NCI-H1436 treated with DMSO at 0.1 percent for 48 hours (cell line): ENCODE measurements at places on chromosomes 11 and 22.

DNA sequence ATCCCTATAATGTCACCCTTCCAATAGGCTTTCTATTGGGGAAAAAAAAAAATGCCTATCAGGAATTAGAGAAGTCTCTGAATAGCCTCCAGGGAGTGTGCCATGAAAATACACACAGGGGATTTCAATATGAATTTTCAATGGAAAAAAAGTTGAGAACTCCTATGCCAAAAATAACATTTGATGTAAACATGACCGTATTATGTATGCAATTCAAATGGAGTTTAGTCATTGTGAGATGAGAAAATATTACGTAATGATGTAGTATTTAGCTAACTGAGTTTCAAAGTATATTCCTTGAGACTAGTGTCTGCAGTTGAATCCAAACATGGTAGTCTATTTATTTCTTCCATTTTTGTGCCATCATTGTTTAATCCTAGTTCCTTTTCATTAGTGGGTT lies 182.3 kb downstream of the BLID start:
- DNase-seq, result no peak

GRCh38 chr11:2797121-2797711 lies 88.4 kb downstream of the CDKN1C start:
- DNase-seq, result no peak

GRCh38 chr11:84140386-84141169 lies 854.4 kb upstream of the CCDC90B start:
- no peak for DNase-seq

GRCh38 chr22:20141186-20142077 lies 9.4 kb downstream of the CCDC188 start:
- no peak for DNase-seq

DNA sequence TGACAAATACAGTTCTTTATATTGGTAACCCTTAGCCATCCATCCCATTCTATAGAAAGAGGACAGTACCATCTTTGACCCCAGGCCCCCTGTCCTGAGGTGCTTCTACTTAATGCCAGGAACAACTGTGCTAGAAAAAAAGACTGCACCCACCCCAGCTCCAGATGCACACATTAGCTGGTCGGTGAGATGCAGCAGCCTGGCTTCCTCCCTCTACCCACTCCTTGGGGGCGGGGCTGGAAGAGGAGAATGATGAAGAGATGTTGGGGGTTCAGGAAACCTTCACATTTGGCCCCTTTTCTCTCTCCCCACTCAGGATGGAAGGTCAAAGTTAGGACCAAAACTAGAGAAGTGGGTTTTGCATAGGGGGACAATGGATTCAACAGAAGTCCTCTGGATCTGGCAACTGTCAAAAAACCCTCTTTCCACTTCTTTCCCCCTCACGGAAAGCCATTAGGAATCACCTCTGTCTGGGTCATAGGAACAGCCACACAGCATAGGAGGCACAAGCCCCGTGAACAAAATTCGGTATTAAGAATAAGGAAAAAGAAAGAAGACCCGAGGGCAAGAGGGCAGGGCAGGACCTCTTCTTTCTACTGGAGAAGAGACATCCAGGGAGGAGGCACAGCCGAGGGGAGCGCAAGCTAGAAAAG lies 755 bp downstream of the NRIP3 start:
- DNase-seq, result no peak

- no peak for DNase-seq
Measured at GRCh38 chr11:37322333-37323194, 724.5 kb upstream of the RAG2 start.

DNA sequence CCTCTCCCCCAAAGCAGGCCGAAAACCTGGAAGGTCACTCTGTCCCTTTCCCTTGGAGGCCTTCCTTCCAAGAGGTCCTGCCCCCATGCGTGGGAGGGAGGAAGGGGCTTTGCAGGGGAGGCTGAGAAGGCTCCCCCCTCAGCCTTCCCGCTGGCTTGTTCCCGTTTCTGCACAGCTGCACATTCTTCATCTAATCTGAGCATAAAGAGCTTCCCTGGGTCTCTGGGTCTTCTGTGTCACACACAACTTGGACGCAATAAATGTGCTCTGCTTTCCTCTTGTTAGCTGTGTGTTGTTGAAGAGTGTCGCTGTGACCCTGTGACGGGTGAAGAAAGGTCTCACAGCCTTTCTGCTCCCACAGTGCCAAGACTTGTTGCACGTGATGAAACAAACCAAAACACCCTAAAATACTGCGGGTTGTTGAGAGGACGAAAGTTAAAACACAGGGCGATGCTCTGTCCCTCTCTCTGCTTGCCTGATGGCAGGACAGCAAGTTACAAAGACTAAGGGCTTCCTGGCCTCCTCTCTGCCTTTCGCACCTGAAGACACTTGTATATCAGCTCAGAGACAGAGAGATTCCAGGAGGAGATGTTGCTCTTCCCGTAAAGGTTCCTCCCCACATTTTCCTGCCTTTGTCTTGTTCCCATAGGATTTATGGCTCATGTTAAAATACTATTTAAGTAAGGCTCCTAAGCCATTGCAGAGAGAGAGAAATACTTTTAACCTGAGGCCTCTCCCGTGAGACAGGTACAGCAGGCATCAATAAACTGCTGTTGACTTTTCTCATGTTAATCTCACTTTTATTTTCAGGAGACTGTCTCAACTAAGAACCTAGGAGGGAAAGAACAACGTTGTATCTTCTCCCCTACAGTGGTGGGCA lies 15.4 kb upstream of the IFITM3 start:
- no peak for DNase-seq

GRCh38 chr11:100687630-100688395 lies 725 bp downstream of the ARHGAP42 start:
- DNase-seq, result no peak

DNA sequence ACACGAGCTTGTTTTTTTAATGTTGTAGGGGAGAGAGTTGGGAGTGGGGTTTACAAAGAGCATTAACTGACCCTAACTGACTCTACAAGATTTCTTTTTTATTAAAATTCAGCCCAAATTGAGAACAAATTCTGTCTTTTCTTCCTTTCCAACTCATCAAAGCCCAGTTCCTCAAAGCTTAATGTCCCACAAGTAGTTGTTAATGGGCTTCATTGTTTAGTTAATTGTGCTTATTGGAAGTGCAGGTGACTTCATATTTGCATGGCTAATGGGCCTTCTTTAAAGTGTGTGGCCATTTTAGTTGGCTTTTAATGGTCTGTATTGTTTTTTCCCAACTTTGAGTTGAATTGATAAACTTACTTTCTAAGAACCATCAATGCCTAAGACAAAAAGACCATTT lies 39.8 kb downstream of the MPPED2 start:
- DNase-seq, result no peak

- no peak for DNase-seq
Measured at GRCh38 chr11:2223153-2223794, 47.1 kb downstream of the ASCL2 start.

DNA sequence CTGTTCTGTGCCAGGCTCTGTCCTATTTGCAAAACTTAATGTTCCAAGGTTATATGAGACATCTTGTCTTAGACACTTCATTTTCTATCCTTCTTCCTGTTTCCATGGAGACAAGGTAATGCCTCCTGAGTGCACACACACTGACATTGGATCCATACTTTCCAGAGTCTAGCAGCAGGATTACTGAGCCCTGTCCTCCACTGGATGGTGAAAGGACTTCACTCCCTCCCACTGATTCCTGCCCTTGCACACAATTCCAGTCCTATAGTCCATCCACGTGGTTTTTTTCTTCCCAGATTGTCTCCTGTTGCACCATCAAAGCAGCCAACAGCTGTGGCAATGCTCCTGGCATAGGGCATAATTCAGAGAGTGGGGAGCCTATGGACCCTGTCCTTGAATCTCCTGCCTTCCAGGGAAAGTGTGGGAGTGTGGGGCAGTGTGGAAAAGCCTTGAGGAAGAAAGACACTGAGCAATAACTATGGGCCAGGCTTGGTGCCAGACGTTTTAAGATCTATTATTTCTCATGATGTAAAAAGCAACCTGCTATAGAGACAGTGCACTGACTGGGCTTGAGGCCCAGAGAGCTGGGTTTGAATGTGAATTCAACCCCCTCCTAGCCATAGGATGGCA lies 31.3 kb downstream of the SERPINH1 start:
- DNase-seq, result no peak

DNA sequence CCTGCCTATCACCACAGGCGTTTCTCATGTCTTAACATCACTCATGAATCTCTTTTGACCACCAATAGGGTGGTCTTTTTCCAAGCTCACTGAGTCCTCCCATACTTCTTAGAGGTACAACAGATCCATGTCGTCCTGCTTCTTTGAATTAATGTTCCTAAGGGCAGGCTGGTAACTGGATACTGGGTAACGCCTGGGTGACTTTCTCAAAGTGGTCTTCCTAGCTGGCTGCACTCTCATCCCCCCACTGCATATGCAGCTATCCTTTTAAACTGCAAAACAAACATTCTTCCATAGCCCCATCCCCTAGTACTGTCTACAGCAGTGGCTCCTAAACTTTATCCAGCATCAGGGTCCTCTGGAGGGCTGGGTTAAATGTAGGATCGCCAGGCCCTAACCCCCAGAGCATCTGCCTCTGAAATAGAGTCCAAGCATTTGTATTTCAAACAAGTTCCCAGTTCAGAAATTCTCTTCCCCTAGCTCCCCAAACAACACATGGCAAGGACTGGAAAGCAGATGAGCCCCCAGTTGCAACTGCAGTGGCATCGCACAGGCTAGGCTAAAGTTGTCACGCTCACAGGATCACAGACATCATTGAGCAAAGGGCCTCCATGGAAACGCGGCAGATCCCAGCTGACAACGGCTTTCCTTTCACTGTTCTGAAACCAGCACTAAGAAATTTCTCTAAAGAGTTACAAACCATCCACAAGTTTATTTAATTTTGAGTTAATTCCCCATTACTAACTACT lies 204.9 kb downstream of the LARGE1 start:
- no peak for DNase-seq

GRCh38 chr11:87368151-87368550 lies 330.4 kb downstream of the TMEM135 start:
- no peak for DNase-seq

DNA sequence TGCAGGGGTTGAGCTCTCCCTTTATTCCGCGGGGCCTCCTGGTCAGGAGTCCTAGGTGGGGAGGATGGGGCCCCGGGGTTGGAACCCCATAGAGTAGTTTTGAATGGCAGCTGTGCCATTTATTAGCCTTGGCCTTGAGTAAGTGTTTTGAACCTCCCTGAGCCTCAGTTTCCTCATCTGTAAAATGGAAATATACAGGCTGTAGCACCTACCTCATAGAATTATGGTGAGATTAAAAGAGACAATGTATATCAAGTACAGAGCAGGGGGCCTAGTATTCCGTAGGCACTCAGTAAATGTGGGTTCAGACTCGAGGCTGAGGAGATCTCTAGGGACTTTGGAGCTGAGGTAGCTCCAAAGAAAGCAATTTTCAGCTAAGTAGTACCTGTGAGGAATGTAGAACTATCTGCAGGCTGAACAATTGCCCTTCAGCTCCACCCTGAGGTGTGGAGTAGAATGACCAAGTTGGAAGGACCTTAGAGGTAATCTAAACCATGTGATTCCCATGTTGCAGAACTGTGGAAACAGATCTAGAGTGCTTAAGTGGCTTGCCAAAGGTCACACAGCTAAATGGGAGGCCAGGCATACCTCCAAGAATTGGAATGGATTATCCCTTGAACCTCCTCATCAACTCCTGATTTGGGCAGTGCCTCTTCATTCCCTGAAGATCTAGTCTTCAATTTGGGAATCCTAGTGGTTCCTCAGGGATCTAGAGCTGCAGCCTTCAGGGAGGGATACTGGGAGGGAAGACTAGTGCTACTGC lies 682 bp downstream of the PGAP2 start:
- DNase-seq, result no peak

DNA sequence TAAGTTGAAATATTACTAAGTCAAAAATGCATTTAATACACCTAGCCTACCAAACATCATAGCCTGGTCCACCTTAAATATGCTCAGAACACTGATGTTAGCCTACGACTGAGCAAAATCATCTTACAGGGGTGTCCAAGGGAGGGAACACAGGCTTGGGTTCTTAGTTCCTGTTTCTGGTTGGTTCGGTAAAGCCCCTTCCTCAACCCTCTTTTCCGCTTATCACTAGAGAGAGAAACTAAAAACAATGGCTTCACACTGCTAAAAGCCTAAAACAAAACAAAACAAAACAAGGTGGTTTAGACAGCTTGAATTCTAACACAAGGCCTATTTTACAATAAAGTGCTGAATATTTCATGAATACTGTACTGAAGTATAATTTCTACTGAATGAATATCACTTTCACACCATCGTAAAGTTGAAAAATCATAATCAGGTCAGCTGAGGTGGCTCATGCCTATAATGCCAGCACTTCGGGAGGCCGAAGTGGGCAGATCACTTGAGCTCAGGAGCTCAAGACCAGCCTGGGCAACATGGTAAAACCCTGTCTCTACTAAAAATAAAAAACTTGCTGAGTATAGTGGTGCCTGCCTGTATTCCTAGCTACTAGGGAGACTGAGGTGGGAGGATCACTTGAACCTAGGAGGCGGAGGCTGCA lies 118.0 kb downstream of the SIK3 start:
- no peak for DNase-seq

- no peak for DNase-seq
Measured at GRCh38 chr22:41596776-41597634, 7.4 kb upstream of the PMM1 start.

DNA sequence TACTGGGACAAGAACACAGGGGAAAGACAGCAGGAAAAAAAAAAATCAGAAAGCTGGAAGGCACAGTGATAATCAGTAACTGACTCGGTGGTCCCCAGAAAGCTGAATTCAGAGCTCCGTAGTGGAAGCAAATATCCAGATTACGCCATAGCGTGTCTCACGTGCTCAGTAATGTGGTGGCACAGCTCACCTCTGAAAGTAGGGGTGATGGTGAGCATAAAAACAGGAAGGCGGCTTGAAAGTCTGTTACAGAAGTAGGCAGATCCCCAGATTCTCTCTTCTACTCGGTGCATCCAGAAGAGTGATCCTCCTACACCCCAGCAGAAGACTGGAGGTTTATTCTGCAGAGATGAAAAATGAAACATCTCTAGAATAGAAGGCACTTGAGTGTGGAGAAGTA lies 11.1 kb upstream of the OR8B3 start:
- DNase-seq, result no peak

GRCh38 chr11:33266393-33267215 lies 9.4 kb downstream of the HIPK3 start:
- DNase-seq, result no peak

DNA sequence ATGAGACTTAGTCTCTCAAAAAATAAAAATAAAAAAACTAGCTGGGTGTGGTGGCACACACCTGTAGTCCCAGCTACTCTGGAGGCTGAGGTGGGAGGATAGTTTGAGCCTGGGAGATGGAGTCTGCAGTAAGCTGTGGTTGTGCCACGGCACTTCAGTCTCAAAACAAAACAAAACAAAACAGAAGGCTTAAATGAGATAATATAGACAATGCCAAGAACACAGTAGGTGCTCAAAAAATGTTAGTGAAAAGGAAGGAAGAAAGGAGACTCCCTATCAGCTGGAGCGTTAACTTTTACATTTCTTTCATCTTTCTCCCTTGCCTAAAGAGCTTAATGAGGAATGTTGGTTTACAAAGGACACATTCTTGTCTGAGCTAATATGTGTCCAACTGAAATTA lies 4.1 kb upstream of the ASCC2 start:
- no peak for DNase-seq

GRCh38 chr11:107719073-107719472 lies 7.2 kb upstream of the SLN start:
- DNase-seq, result no peak

GRCh38 chr11:47553406-47553743 lies 443 bp upstream of the CELF1 start:
- no peak for DNase-seq
